ENCODE measurements at places on chromosomes 7 and 10.

DNA sequence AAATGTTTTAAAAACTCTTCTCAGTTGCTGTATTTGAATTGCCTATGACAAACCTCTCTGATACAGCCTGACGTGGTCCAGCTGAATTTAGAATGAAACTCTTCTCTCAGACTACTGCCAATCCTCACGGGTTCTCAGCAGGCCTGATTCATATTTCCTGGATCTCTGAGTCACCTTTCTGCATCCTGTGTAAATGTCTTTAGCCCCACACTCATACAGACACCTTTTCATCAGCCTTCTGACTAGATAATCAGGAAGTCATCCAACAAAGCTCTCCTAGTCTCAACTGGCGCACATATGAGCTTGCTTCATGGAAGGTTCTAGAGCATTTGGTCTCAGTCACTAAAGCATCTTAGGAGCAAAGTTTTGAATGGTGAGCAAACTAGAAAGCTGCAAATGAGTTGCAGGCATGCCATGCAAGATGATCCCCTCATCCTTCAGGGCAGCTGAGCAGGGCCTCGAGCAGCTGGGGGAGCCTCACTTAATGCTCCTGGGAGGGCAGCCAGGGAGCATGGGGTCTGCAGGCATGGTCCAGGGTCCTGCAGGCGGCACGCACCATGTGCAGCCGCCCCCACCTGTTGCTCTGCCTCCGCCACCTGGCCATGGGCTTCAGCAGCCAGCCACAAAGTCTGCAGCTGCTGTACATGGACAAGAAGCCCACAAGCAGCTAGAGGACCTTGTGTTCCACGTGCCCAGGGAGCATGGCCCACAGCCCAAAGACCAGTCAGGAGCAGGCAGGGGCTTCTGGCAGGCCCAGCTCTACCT, 182.8 kb downstream of the ARHGAP12 start:
- no peak for DNase-seq

DNA sequence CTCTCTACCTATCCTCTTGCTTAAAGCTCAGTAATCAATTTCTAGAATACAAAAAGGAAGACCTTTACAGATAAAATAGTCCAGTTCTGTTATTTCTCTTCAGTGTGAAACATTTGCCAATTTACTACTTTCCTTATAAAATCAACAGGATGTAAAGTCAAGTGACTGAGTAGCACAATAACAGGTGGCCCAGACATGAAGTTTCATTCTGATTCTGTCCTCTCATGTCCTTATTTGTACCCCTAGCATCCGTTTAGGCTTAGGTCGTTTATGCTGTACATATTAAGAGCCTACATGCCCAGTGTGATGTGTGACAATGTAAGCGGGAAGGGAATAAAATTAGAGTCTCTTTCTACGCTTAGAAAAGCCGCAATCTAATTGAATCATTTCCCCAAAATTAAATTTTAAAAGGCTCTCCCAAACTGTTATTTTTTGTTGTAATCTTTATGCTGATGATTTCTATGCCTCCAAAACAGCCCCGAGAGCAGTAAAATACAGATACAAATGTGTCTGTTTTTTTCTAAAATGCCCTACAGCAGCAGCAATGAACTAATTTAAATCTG, 29.1 kb downstream of the EPC1 start:
- DNase-seq: no peak

GRCh38 chr10:118850418-118851061, 95.8 kb upstream of the CACUL1 start:
- DNase-seq: peak; percentile 76

GRCh38 chr7:112058686-112059085, 147.5 kb downstream of the DOCK4 start:
- DNase-seq: no peak

GRCh38 chr10:71860243-71861029, 9.4 kb upstream of the PSAP start:
- DNase-seq: peak; percentile 80

- DNase-seq: no peak
These were observed 3.2 kb upstream of the IFIT1 start for GRCh38 chr10:89389254-89389653.

DNA sequence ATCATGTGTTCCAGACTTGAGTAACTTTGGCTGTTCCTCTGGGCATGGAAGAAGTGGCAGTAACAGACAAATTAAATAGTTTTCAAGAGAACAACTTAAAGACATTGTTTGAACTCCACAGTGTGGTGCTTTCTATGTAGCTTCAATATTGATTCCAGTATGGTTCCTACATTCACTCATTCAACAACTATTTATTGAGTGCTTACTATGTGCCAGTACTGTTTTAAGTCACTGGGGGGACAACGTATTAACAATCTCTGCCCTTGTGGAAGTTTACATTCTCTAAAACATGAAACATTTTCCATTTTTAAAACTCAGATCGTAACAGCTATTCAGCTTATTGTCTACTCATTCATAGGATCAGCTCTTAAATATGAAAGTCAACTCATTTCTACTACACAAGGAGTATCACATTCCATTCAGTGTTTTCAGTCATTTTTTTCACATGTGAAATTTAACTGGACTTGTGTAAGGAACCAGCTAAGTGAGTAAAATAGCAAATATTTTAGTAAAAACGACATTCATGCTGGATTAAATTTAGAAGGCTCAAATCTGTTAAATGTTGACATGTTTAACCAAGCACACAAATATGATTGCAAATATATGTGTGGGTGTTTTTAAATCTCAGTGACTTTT, 13.6 kb upstream of the CUBN start:
- DNase-seq: no peak

- no peak for DNase-seq
These were observed 63.4 kb downstream of the RNF32 start for GRCh38 chr7:156703773-156704482.

GRCh38 chr7:69114374-69114773, 483.9 kb upstream of the AUTS2 start:
- DNase-seq: no peak

DNA sequence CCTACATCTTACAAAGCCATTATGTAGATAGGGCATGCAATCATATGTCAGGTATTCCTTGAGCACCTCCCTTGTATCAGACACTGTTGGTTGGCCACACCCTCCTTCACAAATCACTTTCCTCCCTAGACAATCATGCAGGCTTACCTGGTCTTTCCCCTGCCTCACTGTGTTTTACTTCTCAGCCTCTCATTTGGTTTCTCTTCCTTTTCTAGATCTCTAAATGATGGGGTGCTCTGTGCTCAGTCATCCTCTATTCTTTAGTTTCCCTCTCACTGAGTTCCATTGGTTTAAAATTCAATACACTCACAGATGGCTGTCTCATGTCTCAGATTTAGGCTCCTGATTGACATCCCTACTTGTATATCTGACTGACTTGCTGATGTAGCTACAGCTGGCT, 31.4 kb downstream of the ANK3 start:
- DNase-seq: no peak

- no peak for DNase-seq
These were observed 110.9 kb downstream of the SGMS1 start for GRCh38 chr10:50512743-50513416.

DNA sequence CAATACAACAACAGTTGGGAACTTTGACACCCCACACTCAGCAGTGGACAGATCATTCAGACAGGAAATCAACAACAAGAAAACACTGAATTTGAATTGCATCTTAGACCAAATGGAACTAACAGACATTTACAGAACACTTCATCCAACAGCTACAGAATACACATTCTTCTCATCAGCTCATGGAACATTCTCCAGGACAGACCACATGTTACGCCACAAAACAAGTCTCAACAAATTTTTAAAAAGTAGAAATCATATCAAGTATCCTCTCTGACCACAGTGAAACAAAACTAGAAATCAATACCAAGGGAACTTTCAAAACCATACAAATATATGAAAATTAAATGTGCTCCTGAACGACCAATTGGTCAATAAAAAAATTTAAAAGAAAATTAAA, 212.3 kb downstream of the DNAJC1 start:
- DNase-seq: no peak

DNA sequence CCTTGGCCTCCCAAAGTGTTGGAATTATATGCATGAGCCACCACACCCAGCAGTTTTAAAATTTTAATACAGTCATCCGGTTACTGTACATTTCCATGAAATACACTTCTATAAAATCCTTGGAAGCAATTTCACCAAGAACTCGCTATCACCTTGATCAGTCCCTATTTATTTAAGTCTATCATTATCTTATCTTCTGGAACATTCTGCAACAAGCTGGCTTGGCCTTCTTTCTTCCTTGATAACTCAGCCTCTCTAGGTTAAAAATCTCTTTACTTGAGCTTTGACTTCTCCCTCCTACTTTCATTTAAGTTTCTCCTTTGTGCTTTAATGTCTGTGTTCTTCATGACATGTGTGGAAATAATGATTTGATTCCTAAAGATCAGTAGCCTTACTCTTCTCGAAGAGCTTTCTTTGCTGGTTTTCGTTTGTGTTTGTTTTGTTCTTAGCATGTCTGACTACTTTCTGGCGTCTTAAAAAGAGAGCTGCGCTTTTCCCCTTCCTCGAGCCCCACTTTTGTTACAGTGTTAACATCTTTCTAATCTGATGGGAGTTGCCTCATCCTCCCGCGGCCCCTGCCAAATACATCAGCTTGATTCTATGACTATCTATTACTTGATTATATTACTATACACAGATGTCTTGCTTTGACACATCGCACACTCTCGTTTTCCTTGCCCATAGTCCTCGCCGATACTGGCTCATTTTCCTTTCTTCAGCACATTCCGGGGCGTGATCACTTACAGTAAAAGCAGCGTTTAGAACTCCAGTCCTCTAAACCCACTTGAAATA, 11.1 kb upstream of the CALML5 start:
- DNase-seq: no peak

DNA sequence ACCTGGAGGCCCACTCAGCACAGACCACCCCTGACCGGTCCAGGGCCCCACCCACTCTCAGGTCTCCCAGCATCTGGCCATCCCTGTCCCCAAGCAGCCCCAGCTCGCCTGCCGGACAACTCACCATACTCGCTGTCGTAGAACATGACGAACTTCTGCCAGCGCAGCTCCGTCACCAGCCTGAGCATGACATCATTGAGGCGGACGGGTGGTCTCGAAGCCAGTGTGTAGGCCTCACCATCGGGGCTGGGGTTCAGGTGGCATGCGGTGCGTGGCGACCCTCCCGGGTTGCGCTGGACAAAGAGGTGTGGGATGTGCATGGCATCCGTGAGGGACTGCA, 160.4 kb downstream of the GRID1 start:
- DNase-seq: no peak

DNA sequence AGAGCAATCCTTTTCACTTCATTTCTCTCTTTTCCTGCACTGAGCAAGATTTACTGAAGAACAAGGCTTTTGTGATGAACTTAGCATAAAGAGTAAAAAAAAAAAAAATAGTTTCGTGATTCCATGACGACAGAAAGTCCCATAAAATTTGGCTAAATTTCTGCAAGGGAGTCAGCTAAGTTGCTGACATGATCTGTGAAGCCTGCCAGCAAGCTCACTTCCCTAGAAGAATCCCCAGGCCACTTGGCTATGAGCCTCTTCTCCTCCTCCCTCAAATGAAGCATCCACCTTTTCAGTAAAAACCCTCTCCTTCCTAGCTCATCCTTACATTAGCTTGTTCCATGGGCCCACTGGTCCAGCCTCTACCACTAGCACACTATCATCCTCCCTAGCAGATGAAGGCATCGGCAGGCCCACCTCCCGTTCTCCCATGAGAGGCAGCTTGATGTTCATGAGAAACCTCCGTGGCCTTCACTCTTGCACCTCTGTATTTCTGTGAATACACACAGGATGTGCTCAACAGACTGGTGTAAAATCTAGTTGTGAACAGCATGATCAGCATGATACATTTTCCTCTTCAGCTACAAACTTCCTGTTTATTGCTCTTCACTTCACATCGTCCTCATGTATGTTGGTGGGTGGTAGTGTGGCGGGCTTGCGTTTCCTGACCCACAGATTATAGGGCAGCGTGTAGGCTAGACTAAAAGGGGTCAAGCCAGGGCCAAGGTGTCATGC, 30.9 kb downstream of the GIMAP8 start:
- DNase-seq: no peak

DNA sequence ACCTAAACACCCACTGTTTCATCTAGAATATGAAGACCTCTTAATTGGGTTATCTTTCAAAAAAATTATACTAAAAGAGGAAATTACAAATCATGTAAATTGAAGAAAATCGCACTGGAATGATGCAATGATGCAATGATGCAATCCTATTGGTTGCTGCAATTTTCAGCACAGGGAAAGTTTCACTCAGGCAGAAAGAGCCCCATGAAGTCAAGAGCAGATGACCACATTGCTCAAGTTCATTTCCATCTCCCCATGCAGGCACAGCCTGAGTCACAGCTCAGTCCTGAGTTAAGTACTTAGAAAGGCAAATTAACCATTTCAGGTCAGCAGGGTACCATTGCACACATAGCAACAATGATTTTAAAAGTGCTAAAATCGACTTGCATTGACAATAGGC, 180.3 kb upstream of the MYO3A start:
- no peak for DNase-seq

- DNase-seq: peak; percentile 47
These were observed 59.4 kb upstream of the ASAH2 start for GRCh38 chr10:50310560-50311174.

DNA sequence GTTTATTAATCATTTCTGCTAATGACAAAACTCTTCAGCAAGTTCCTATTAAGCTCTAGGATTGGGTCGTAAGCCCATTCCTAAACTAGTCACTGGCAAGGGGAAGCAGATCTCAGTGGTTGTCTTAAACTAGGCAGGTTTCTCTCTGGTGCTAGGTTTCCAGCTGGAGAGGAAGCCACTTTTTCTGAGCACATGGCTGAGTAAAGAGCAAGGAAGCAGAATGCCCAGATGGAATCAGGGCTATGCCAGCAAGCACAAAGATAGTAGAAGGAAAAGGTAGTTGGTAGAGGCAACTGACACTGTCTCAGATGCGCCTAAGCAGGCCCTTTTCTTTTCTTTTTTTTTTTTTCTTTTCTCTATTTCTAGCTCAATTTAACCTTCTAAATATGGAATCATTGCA, 224.9 kb downstream of the EXOC4 start:
- no peak for DNase-seq

GRCh38 chr10:105161149-105161548, 520.1 kb downstream of the SORCS3 start:
- no peak for DNase-seq

- no peak for DNase-seq
These were observed 3.0 kb downstream of the BRI3 start for GRCh38 chr7:98284335-98285036.

DNA sequence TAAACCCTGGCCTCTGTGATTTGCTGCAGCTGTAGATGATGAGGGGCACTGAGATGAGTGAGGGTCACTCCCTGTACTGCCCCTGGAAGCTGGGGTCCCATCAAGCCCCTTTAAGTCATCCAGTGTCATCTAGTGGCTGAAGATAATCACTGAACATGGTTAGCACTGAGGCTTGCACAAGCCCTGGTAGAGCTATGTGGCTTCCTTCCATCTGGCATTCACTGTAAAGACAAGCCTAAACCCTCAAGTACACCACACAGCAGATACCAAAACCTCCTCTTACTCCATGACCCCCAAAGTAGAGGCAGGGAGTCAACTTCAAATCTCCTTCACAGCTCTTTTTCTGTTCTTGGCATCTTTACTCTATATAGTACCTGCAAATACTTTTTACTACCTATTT, 72.7 kb upstream of the MRLN start:
- no peak for DNase-seq

Data from iPS-NIHi11 (cell line).